ENCODE measurements at places on chromosomes 6 and 20. TPM values are rescaled to one million over a fixed set of nuclear protein-coding genes. Genes with fewer than 3 reads are reported as not detected.
A peak's percentile ranks its signal among the peaks of the same experiment; 100 is the strongest.

Gene ARHGAP40
- not detected for polyA plus RNA-seq

Gene HCK
- polyA plus RNA-seq, result not detected

Gene DSP
- polyA plus RNA-seq, result 0.02 TPM

Gene HLA-F
- 18.7 TPM for polyA plus RNA-seq

Gene CST2
- 0.12 TPM for polyA plus RNA-seq

Gene BPI
- not detected for polyA plus RNA-seq

GRCh38 chr6:15148356-15148946, 97.4 kb upstream of the JARID2 start:
- peak; percentile 77 for DNase-seq

DNA sequence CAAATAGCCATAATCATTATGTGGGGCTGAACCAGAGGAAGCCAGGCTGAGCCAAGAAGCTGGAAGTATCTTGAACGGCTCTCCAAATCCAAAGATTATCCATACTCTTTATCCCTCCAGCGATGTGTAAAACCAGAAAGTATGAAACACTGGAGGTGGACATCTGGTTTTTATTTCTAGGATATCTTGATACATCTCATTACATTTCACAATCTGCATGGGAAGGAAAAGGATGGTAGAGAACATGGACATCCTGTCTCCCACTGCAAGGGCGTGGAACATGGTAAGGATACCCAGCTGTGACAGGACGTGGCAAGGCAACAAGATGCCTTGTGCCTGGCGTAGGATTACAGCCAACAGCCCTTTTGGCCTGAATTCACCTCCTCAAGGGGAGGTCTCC, 20.1 kb downstream of the TRIM27 start:
- no peak for DNase-seq

DNA sequence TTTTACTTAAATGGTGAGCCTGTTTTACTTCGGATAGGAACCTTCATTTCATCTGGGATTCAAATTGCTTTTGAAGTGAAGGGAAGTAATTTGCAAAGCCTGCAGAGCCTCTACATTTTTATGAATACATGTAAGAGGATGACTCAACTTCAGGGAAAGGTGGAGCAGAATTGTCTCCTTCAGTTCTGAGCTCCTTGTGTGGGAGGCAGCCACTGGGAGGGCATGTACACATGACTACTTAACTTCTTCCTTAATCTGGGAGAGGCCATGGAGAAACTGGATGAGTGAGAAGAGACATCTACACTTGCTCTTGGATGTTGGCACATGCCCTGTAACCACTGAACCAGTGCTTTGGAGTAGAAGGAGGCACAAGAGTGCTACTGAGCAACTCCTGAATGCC, 145.1 kb upstream of the NRSN1 start:
- no peak for DNase-seq

GRCh38 chr6:1757131-1757530, 147.4 kb downstream of the FOXC1 start:
- DNase-seq, result no peak

DNA sequence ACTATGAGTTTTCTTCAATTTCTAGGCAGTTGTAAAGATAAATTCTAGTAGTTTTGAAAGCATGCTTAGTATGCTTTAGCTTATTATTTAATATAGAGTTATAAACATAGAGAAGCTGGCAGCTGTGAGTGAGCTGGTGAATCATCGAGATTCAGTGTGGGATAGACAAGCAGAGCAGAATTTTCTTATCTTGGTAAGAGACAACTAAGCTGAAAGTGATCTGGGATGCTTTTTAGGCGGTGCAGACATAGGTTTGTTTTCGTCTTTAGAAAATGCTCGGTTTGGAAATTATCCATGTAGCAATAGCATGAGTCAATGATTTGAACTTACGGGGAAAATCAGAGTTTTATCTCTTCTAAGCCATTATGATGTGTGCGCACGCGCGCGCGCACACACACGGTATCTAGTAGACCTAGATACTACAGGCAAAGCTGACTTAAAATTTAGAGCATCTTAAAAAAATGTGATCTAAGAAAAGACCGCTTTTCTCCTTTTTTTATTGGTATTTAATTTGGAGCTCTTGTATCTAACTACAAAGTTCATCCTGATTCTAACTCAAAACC, 128.3 kb upstream of the MAP3K7 start:
- peak; percentile 32 for DNase-seq

DNA sequence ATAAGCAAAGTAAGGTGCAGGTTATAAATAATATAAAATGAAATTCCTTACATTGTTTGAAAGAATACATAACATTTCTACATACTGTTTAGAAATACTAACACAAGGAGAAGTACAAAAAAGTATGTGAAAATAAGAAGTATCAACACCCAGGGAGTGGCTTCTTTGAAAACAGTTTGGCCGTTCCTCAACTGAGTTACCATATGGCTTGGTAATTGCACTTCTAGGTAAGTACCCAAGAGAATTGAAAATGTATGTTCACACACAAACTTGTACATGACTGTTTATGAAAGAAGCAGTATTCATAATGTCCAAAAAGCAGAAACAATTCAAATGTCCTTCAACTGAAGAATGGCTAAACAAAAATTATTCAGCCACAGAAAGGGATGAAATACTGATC, 30.7 kb downstream of the PAK5 start:
- no peak for DNase-seq

DNA sequence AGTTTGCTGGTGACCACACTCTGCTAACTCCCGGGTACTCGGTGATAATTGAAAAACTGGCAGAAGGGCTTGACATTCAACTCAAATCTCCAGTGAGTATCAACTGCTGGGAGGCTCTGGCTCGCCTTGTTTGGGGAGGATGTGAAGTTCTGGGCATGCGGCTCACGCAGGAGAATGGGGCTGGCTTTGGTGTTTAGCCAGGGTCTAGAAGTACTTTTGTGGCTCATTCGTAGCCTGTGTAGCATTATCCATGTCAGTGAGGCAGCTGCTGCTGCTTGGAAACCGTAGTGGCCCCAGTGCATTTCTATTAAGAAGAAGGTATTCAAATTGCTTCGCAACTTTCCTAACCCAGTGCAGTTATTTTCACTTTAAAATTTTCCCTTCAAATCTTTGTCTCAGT, 52.2 kb downstream of the KDM1B start:
- DNase-seq, result peak; percentile 11

DNA sequence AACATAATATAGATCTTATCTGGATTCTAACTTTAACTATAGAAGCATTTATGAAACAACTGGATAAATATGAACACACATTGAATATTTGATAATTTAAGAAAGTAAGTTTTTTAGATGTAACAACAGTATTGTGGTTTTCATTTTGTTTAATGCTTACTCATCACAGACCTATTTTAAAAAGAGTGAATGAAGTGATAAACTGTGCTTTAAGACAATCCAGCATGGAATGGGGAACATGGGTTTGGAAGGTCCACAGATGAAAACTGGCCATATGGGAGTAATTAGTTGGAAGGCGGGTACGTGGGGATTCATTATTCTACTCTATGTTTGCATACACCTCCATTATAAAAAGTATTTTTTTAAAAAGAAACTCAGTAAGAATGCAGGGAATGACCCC, 21.2 kb downstream of the EPB41L2 start:
- DNase-seq, result peak; percentile 27

GRCh38 chr6:20211941-20212391, 303 bp downstream of the MBOAT1 start:
- peak; percentile 43 for DNase-seq

GRCh38 chr6:11366183-11366933, 133.9 kb upstream of the NEDD9 start:
- DNase-seq, result no peak

DNA sequence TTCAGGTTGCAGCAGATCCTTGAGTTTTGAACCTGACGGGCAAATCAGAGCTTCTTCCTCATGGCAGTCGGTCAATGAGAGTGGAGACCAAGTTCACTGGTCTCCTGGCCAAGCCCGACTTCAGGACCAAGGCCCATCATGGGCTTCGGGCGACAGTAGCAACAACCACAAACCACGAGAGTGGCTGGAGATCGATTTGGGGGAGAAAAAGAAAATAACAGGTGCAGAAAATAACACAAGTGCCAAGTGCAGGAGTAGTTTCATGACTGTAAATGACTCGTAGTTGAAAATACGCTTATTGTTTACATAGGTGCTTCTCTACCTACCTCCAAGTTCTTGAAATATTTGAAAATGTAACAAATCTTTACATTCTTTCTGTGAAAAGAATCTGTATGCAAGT, 56.1 kb downstream of the DCBLD1 start:
- no peak for DNase-seq

DNA sequence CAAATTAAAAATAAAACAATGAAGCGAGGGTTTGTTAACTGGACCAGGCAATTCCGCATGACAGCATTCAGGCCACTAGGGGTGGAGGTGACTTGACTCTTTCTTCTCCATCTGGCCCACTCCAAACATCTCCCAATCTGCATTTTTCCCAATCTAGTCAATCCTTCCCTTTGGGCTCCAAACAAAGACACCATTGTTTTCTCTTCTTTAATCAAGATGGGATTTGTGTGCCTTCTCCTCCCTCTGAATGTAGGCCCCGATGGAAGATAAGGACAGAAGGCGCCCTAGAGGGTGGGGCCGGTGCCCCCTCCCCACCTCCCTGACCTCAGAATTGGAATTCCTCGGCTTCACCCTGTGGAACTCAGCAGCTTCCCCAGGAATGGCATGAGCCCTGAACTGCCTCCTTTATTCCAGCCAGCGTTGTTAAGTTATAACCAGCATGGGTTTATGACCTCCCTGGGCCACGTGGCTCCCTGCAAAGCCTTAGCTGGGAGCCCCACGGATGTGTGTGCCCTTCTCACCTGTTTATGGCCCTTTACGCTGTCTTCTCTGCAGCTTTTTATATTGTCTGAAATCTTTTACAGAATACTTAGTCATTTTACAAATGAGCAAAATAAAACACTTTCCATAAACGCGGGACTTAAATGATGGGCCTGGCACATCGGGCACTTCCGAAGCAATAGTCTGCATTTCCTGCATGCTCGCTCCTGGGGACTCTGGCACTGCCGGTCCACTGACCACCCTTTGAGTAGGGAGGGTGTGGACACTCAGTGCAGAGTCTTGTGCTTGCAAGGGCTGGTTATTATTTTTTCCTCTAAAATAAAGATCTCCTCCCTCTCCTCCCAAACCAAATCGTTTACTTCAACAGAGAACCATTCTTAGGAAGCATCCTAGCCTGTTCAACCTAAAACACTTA, 24.5 kb downstream of the OVOL2 start:
- no peak for DNase-seq

Data from fibroblast of lung (primary cell).